Adrenal gland (tissue), 19 donors: ENCODE measurements at places on chromosomes 1 and 21. TPM values are rescaled to one million over a fixed set of nuclear protein-coding genes. Genes with fewer than 3 reads are reported as not detected.

- H3K36me3 ChIP-seq = no peaks in the 10 kb centered on the region
- H3K4me3 ChIP-seq = no peak overlapping the region
- H3K4me1 ChIP-seq = peaks cover 6% of the 10 kb centered on the region
- DNase-seq = no peak
Observed at GRCh38 chr1:202343652-202344349, 2.1 kb upstream of the UBE2T start.

GRCh38 chr1:1079408-1080121 lies 5.5 kb upstream of the RNF223 start:
- no peak overlapping the region for H3K27ac ChIP-seq
- DNase-seq = peak; percentile 40
- H3K36me3 ChIP-seq = no peaks in the 10 kb centered on the region
- peak overlapping the region; percentile 35 for H3K4me3 ChIP-seq
- peaks cover 8% of the 10 kb centered on the region for H3K4me1 ChIP-seq

GRCh38 chr21:41048623-41049022 lies 119.3 kb upstream of the BACE2 start:
- H3K36me3 ChIP-seq = no peaks in the 10 kb centered on the region
- H3K27me3 ChIP-seq = peaks cover 3% of the 10 kb centered on the region
- DNase-seq = no peak
- H3K4me1 ChIP-seq = no peaks in the 10 kb centered on the region
- no peak overlapping the region for H3K27ac ChIP-seq

DNA sequence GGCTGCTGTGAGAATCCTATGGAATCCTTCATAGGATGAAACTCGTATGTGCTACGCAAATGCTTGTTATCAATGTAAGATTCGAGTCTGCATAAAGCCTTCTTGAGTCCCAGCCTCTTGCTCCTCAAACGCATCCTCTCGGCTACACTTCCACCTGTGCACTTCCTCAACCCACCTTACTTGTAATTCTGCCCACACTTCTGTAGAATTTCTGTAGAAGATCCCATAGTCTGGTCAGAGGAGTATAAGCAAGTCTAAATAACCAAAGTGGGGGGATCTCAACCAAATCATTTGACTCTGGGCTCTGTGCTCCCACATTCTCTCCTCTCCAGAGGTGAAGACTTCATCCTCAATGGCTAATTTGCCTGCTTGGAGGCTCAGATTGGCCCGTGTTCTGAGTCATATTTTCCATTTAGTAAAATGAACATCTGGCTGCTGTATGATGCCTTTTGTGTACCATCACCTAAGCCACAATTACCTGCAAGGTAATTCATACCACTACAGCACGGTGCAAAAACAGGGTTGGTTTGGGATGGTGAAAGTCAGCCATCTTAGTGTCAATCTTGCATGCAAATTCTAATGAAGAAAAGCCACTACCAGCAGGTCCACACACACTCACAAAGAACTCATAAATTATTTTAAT lies 63.2 kb downstream of the ITPKB start:
- H3K4me1 ChIP-seq = peaks cover 32% of the 10 kb centered on the region
- H3K27me3 ChIP-seq = no peaks in the 10 kb centered on the region
- H3K27ac ChIP-seq = peak overlapping the region; percentile 88

Gene DCST2
- total RNA-seq = not detected

GRCh38 chr1:237884237-237884636 lies 6.5 kb downstream of the ZP4 start:
- no peaks in the 10 kb centered on the region for H3K27me3 ChIP-seq
- no peak overlapping the region for H3K4me3 ChIP-seq
- no peaks in the 10 kb centered on the region for H3K36me3 ChIP-seq
- H3K27ac ChIP-seq = no peak overlapping the region
- no peaks in the 10 kb centered on the region for H3K4me1 ChIP-seq

DNA sequence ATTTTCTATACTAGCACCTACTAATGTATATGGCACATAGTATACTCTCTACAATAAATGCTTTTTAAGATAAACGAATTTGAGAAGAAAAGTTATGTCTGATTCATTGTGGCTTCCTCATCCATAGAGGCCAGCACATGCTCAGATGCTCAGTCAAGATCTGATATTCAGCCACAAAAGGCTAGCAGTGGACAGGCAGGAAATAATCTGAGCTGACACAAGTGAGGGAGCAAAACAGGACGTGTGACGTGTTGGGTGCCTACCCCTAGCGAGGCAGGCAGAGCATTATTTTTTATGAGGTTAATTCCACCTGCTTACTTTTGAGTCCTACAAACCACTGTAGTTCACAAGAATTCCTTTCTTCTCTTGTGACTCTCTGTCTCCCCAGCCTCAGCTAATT lies 550.9 kb downstream of the SMYD3 start:
- H3K4me3 ChIP-seq = no peak overlapping the region
- no peaks in the 10 kb centered on the region for H3K36me3 ChIP-seq
- no peak overlapping the region for H3K27ac ChIP-seq
